ENCODE measurements at places on chromosomes 2 and 18. TPM values are rescaled to one million over a fixed set of nuclear protein-coding genes. Genes with fewer than 3 reads are reported as not detected.

TBC1D8 gene
- total RNA-seq = 49.9 TPM

PROKR1 gene
- 0.03 TPM for total RNA-seq

IL37 gene
- total RNA-seq = not detected

SLC38A11 gene
- not detected for total RNA-seq

MYCN gene
- not detected for total RNA-seq

LRRTM1 gene
- total RNA-seq = not detected

PRSS56 gene
- total RNA-seq = 0.11 TPM

BMP10 gene
- total RNA-seq = not detected

LYPD1 gene
- 14.4 TPM for total RNA-seq

AP1S3 gene
- total RNA-seq = 26.3 TPM

CEBPZOS gene
- 40.7 TPM for total RNA-seq

TDRD15 gene
- not detected for total RNA-seq

GPR45 gene
- total RNA-seq = not detected

DQX1 gene
- total RNA-seq = 0.05 TPM

RPRM gene
- total RNA-seq = not detected

POTEE gene
- 0.06 TPM for total RNA-seq

NDUFB3 gene
- 144 TPM for total RNA-seq

CFC1 gene
- total RNA-seq = not detected

REG3G gene
- total RNA-seq = not detected

VAMP5 gene
- total RNA-seq = not detected

NR4A2 gene
- 2.0 TPM for total RNA-seq

MBD5 gene
- total RNA-seq = 3.9 TPM

TMEM17 gene
- 4.3 TPM for total RNA-seq

DYNAP gene
- total RNA-seq = not detected

RELCH gene
- total RNA-seq = 14.1 TPM

RTP5 gene
- total RNA-seq = not detected

TMEM200C gene
- not detected for total RNA-seq

RBM44 gene
- 0.23 TPM for total RNA-seq

CYP27C1 gene
- 2.7 TPM for total RNA-seq

VIL1 gene
- 0.24 TPM for total RNA-seq

LONRF2 gene
- total RNA-seq = 3.5 TPM

GPBAR1 gene
- 0.23 TPM for total RNA-seq

OTOS gene
- not detected for total RNA-seq

LAPTM4A gene
- 325 TPM for total RNA-seq

GPATCH11 gene
- 8.4 TPM for total RNA-seq

OSR1 gene
- 6.3 TPM for total RNA-seq

PTPN2 gene
- 18.2 TPM for total RNA-seq

OSBPL1A gene
- 14.8 TPM for total RNA-seq

TTR gene
- total RNA-seq = not detected

CERKL gene
- 0.13 TPM for total RNA-seq

MYOM1 gene
- total RNA-seq = 0.19 TPM

XPO1 gene
- total RNA-seq = 134 TPM

LAMA1 gene
- 0.17 TPM for total RNA-seq

CGREF1 gene
- total RNA-seq = 8.6 TPM

RUFY4 gene
- total RNA-seq = not detected

All from A549 treated with GW870086 at 1 μM for 4 hours (cell line).